ENCODE measurements at places on chromosomes 12 and 14.

- no peak for DNase-seq
Measured at GRCh38 chr12:115337693-115338543, 653.9 kb upstream of the TBX3 start.

GRCh38 chr14:26206640-26207039 is 391.2 kb downstream of the NOVA1 start:
- DNase-seq = no peak

GRCh38 chr14:52950410-52950897 is 396 bp downstream of the FERMT2 start:
- peak; percentile 18 for DNase-seq

DNA sequence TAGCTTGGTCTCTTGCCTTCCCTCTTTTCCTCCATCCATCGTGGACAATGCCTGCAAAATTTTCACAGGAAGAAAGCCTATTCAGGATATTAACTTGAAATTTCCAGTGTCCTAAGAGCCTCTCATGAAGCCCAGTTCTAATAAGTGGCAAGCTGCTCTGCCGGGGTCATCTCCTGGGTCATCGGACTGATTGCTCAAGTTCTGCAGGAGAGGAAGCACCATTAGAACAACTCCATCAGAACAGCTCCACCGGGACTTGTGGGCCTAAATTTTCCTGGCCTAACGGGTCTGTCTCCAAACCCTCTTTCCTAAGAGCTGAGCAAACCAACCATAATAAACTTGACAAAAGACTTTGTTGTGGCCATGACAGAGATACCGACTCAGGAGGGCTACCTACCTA is 13.9 kb downstream of the ERG28 start:
- DNase-seq = no peak

DNA sequence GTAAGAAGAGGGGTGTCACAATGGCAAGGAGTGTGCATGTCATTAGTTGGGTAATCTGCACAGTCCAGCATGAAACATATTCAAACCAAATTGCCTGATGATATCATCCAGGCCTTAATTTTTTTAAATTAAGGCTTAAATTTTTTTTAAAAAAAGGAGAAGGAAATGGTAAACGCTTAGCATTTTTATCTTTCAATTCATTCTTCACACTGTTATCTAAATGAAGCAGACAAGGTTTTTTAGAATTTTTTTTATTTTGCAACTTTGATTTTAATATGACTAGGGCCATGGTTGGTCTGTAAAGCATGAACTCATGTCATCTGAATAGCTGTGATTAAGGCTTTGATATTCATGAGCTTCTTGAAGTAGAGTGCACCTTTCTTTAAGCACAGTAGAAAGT is 362.5 kb downstream of the SYT1 start:
- DNase-seq = no peak

DNA sequence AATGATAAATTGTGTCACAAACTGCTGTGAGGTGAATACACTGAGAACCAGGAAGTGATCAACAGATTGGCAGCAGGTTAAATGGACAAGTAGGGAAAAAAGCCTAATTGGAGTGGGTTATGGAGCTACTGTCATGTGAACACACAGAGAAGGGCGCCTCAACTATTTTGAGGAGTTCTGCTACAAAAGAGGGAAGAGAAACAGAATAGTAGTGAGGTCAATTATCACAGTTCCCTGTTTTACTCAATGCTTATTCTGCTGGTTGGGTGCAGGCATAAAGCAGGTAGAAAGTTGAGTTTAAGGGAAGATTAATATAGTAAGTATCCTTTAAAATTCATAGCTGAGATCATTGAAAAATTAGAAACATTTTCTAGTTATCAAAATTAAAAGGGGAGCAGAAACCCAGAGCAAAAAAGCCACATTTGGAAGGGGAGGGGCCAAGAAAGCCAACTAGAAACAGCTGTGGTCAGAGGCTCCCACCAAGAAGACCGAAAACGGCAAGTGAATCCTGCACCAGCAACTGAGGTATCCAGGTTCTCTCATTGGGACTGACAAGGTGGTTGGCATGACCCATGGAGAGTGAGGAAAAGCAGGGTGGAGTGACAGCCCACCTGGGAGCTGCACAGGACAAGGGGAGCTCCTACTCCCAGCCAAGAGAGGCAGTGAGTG is 105.7 kb downstream of the ZC3H14 start:
- no peak for DNase-seq

- no peak for DNase-seq
Measured at GRCh38 chr12:28217805-28218204, 27.5 kb downstream of the CCDC91 start.

GRCh38 chr12:24374452-24374851 is 425.0 kb upstream of the SOX5 start:
- DNase-seq = no peak

GRCh38 chr12:6420364-6420763 is 24.4 kb upstream of the CD27 start:
- no peak for DNase-seq

All from activated naive CD4-positive, alpha-beta T cell treated with anti-CD3 and anti-CD28 coated beads, Interleukin-2, amount 50 U/mL, for 16 hours (primary cell).